NCI-H1694 treated with DMSO at 0.1 percent for 48 hours (cell line): ENCODE measurements at places on chromosomes 6 and 20.

GRCh38 chr6:166306378-166307081 lies 1.7 kb downstream of the PRR18 start:
- DNase-seq: no peak

DNA sequence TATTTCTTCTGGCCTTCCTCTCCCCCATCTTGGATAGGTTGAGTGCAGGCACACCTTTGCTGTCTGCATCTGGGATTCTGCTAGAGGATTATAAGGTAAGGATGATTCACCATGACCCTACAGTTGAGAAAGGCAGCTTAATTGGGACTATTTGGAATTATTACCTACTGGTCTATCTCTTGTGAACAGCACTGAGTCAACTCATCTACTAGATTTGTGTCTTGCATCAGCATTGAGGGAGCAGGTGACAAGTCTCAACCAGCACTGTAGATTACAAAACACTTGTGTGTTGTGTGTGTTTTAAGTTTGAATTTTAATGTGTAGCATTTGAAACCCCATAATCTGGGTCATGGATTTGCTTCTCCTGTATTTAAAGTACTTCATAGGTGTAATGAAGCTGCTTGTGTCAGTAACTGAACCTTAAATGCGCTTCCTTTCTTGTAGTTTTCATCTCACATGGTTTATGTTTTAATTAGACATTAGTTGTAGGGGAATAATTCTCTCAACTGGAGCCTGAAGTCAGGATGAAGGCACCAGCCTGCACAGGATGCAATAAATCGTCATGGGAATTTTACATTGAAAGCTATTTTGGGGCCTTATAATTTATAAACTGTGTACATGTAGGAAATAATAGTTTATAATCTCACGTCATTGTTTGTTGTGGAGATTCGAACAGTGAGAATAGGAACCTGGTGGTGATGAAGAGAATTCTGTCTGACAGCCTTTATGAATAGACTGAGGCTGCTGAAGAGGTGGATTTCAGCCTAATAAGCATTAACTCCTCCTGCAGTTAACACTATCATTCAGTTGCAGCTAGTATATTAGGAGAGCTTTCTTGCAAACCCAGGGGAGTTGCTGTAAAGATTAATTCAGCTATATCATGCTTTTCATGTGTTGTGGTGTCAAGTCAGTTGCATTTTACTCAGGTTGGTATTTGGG lies 125.1 kb downstream of the JARID2 start:
- DNase-seq: no peak

GRCh38 chr6:148492654-148493290 lies 150.1 kb downstream of the SASH1 start:
- DNase-seq: no peak

GRCh38 chr6:149065658-149066556 lies 251.6 kb upstream of the TAB2 start:
- no peak for DNase-seq
